Posterior vena cava (tissue), 2 donors: ENCODE measurements at places on chromosomes 11 and 22. TPM values are rescaled to one million over a fixed set of nuclear protein-coding genes. Genes with fewer than 3 reads are reported as not detected.

The RBMXL2 gene
- not detected for total RNA-seq

The ACP2 gene
- total RNA-seq: 18.0 TPM

The CCDC88B gene
- total RNA-seq: 7.0 TPM

The TNNT3 gene
- 45.3 TPM for total RNA-seq

The GRK3 gene
- total RNA-seq: 7.7 TPM

The MS4A3 gene
- not detected for total RNA-seq

The RIMBP3C gene
- 0.14 TPM for total RNA-seq

The LRRC56 gene
- total RNA-seq: 0.56 TPM

The NDUFS8 gene
- 101 TPM for total RNA-seq

The WNT11 gene
- 59.3 TPM for total RNA-seq

DNA sequence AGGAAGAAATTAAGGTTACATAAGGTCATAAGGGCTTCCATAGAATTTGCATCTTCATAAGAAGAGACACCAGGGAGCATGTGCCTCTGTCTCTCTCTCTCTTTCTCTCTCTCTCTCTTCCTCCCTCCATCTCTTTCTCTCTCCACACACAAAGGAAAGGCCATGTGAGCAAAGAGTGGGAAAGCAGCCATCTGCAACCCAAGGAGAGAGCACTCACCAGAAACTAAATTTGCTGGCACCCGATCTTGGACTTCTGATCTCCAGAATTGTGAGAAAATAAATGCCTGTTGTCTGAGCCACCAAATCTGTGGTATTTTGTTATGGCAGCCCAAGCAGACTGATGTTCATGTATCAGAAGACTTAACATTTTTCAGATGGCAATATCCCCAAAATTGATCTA, 6.4 kb upstream of the KRTAP5-10 start:
- DNase-seq: no peak

DNA sequence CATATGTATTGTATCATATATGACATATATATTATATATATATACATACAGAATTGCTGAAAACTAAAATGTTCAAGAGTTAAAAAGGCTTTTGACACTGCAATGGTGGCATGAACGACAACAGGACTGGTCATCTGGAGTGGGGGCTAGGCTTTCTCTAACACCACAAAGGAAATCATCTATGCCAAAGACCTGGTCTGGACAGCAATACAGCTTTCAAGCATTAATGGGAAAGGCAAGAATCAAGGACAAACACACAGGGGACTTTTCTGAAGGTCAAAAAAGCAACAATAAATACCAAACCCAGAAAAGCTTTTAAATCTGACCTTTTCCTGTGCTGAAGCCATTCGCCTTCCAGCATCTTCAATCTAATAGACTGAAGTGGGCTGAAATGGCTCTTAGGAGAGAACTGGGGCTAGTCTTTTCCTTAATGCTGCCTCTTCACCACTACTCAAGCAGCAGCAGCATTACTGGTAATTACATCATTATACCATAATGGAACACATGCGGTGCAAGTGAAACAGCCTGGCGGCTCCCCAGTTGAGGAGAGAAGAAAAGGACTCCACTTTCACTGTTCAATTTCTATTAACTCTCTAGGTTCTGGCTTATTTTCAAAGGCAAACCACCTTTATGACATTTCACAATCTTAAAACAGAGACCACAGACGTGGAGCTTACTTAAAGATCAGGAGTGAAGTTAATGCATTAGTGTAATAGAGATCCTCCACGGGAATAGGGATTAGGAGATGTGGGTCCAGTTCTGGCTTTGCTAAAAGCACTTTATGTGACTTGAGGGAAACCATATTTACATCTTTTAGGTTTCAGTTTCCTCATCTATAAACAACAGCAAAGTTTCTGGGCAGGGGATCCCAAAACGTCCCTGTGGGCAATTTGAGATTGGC, 63.0 kb downstream of the GAB2 start:
- no peak for DNase-seq

GRCh38 chr22:20211997-20212753, 55.9 kb downstream of the RTN4R start:
- no peak for DNase-seq

- no peak for DNase-seq
Observed at GRCh38 chr11:16321148-16321547, 35.2 kb downstream of the SOX6 start.

GRCh38 chr11:31782257-31782656, 28.9 kb downstream of the PAX6 start:
- no peak for DNase-seq

DNA sequence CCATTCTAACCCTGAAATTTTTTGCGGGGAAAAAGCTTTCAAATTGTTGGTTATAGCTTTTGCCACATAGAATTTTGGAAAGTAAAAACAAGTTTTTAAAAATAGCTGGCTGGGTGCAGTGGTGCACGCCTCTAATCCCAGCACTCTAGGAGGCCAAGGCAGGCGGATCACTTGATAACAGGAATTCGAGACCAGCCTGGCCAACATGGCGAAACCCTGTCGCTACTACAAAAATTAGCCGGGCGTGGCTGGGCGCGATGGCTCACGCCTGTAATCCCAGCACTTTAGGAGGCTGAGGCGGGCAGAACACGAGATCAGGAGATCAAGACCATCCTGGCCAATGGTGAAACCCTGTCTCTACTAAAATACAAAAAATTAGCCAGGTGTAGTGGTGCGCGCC, 54.9 kb downstream of the TNRC6B start:
- no peak for DNase-seq

DNA sequence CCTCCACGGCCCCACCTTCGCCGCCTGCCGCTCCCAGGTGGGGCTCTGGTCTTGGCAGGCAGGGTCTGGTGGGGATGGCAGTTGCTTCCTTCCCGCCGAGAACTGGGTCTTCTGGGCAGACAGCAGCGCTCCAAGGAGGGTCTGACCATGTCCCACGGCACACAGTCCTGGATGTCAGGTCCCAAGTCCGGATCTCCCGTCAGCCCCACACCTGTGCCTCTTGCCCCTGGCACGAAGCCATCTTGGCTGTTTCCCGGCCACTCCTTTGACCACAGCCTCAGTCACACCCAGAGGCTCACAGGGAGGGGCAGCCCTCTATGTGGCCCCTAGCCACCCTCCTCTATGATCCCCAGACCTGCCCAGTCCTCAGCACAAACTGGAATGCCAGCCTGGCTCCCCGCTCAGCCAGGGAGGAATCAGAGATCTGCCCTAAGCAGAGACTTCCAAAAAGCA, 14.3 kb downstream of the MUC5B start:
- DNase-seq: peak; percentile 74

DNA sequence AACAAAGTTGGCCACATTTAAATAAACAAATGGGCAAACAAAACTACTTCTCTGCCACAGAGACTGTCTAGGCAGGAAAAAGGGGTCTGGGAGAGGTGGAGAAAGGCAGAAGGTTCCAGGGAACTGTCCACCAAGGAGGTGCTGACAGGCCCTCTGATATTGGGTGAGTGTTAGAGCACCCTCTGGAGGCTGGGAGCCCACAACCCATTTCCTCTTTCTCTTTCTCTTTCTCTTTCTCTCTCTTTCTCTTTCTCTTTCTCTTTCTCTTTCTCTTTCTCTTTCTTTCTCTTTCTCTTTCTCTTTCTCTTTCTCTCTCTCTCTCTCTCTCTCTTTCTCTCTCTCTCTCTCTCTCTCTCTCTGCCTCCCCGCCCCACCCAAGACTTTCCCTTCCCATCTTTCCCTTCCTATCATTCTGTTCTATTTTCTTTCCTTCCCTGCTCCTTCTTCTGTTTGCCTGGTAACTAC, 912.8 kb downstream of the DLG2 start:
- DNase-seq: peak; percentile 37

DNA sequence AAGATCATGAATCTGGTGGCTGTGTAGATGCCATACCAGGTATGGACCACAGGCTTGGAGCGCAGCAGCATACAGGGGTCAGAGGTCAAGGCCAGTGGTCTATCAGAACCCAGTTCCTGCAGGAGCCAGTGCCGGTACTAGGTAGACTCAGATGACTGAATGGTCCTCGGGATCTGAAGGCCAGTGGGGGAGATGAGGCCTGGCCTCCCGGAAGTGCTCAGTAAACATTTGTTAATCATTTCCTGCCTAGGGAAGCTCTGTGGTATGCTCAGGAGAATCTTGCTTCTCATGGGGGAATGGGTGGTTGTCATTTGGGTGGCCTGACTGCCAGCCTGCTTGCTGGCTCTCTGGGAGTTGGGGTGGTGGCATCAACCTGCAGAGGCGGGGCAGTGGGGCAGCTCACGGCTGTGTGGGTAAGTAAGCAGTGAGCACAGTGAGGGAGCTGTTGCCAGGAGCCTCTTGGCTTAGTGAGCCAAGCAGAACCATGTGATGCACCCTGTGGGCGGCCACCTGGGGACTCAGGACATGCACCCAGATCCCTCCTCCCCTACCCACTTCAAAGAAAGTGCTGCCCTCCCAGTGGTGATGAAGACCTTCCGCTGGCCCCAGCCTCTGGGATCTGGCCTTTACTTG, 33.0 kb downstream of the PTPRJ start:
- peak; percentile 79 for DNase-seq

DNA sequence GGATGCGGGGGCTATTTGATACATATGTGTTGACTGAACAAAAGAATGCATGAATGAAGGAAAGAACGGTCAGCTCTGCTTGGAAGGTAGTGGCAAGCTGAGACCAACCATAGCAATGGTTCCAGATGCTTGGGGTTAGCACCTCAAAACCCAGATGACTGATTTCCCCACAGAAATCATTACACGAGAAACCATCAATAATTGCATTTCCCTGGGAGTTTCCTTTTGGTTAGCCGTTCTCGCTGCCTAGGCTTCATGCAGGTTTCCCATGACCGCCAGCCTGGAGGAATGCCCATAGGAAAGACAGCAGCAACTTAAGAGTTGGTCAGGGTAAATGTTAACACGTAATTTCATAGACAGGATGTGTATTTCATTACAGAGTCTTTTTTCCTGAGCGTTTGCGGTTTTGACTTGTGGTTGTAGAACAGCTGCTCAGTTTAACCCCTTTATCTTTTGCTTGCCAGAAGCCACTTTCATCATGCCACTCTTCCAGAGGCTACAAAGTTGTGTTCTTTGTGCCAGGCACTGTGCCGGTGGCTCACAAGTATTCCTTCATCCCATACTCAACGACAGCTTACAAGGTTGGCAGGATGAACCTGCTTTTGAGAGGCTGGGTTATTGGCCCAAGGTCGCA, 2.8 kb downstream of the IL17RA start:
- DNase-seq: peak; percentile 30

DNA sequence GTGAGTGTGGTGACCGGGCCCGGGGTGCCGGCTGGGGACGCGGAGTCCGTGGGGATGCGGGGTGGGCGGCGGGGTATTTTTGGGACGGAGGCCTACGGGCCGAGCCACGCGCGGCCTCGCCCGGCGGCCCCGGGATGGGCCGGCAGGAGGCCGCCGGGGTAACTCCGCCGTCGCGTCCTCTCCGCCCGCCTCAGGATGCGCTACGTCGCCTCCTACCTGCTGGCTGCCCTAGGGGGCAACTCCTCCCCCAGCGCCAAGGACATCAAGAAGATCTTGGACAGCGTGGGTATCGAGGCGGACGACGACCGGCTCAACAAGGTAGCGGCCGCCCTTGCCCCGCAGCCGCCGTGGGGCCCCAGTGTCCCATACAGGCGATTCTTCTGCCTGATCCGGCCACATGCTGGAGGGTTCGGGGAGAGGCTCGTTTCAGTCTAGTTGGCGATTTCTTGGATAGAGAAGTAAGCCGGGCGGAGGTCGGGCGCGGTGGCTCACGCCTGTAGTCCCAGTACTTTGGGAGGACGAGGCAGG, 337 bp downstream of the RPLP2 start:
- peak; percentile 81 for DNase-seq

DNA sequence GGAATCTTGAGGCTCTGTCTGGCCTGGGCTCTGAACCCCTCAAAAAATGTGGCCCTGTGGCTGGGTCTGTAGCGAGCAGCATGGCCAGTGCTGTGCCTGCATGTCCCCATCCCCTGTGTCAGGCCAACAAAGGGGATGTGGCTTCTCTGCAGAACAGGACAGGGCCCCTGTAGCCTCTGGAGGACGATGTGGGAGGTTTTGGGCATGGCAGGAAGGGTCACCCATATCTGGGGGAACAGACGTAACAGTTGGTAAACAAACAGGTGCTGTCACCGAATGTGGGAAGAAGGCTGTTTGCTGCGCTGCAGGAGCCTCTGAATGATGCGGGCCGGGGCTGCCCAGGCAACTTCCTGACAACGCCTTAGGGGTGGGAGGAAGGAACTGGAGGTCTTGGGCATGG, 35.0 kb downstream of the LRP5 start:
- no peak for DNase-seq

DNA sequence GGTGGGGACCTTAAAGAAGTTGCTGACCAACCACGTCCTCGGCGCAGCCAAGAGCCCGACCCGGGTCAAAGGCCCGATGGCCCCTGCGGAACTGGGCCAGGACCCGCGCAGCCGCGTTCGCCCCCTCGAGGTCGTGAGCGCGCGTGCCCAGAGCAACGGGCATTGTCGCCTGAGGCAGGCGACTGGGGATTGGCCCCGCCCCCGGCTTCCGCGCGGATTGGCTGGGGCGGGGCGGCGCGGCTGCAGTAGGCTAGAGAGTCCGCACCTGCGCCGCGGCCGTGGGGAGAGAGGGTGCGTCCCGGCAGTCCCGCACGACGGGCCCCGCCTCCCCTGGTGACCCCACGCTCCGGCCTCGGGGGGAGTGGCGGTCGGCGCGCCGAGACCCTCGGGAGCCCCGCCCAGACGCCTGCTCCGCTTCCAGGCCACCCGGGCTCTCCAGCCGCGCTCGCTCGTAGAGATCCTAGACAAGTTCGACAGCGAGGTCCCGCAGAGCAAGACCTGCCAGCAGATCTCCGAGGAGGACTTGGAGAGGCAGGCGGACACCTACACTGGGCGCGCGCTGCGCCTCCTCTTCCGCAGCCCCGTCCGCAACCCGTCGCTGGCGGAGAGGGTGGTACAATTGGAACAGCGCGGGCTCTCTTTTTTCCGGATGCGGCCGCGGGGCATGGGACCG, 8.3 kb upstream of the PPIL2 start:
- peak; percentile 89 for DNase-seq

DNA sequence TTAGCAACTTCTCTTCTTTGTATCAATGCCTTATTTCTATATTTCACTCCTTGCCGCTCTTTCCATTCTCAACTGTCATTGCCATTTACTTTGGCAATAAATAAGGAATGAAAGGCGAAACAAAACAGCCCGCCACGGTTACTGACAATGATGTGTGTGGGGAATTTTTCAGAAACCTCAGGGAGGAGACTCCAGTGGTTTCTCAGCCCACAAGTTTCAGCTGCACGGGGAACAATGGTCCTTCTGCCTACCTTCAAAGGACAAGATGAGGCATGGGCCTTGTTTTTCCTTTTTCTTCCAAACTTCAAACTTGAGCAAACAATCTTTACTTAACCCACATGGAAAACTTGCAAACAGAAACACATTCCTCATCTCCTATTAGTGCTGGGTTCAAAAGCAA, 409.4 kb downstream of the METTL15 start:
- no peak for DNase-seq

GRCh38 chr11:85848556-85848955, 6.6 kb upstream of the CCDC83 start:
- no peak for DNase-seq
